Stimulated activated CD8-positive, alpha-beta memory T cell treated with anti-CD3 and anti-CD28 coated beads, Interleukin-15, amount 100 ng/mL, for 4 hours (primary cell): ENCODE measurements at places on chromosomes 4 and X.

DNA sequence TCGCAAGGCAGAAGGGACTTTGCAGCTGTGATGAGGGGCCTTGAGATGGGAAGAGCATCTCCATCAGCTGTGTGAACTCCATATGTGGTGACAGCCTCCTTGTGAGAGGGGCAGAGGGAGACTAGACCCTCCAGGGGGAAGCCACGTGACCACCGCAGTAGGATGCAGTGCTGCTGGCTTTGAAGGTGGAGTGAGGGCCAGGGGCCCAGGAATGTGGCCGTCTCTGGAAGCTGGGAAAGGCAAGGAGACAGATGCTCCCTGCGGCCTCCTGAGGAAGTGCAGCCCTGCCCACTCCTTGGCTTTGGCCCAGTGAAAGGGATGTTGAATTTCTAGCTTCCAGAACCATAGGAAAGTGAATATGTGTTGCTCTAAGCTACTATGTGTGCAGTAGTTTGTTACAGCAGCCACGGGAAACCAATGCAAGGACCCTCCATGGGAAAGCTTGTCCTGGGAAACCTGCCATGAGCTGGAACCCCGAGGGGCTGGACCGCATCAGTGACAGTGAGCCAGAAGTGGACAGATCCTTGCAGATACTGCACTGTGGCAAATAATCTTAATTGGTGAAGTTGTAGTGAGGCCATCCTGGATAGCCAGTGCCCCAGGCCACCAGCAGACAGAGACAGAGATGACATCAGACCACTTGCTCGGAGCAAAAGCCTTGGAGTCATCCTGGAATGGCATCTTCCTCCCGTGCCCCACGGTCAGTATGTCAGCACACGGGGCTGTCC lies 35.4 kb upstream of the SORCS2 start:
- no peak for DNase-seq

- no peak for DNase-seq
Observed at GRCh38 chrX:17046478-17047097, 100.1 kb downstream of the REPS2 start.

GRCh38 chr4:52051213-52051614 lies at the start of gene SPATA18:
TSS of gene SPATA18 (plus strand) at chr4:52051304. CDS start at chr4:52051705, 401 bp downstream.
- DNase-seq, result no peak

DNA sequence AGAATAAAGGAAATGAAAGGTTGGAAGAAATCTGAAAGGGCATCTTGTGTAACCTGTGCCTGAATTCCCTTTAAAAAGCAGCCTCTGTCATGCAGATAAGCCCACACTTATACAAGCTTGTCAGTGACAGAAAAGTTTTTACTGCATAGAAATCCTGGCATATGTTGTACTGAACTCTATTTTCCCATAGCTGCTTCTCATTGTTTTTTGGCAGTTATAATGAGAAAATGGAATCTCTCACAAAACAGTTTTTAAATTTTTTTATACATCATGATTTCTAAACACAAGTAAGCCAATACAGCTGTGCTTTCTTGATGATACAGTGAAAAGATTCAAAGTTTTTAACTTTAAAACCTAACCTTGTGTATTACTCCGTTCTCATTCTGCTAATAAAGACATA lies 511.4 kb upstream of the ARX start:
- no peak for DNase-seq

GRCh38 chr4:175339100-175339707 lies 421.0 kb downstream of the ADAM29 start:
- DNase-seq, result no peak

GRCh38 chr4:107472265-107472948 lies 247.6 kb downstream of the PAPSS1 start:
- no peak for DNase-seq

- no peak for DNase-seq
Observed at GRCh38 chr4:143435955-143436354, 77.5 kb upstream of the SMARCA5 start.

- DNase-seq, result no peak
Observed at GRCh38 chr4:25128671-25129070, 31.6 kb downstream of the SEPSECS start.

GRCh38 chr4:55424791-55425190 lies 29.0 kb downstream of the TMEM165 start:
- no peak for DNase-seq

DNA sequence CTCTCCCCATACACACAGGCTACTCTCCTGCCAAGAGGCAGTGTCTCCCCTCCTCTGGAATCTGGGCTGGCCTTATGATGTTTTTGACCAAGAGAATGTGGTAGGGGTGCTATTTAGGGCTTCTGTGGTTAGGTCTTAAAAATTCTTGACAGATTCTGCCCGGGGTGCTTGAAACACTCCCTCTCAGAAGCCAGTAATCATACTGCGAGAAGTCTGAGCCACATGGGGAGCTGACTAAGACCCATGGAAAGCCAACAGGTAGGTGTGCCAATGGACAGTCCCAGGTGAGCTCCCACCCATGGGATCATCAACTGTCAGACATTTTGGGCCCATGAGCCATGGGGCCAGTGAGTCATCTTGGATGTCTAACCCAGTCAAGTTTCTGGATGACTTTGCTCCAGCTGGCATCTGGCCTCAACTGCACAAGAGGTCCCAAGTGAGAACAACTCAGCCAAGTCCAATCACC lies 315.7 kb downstream of the FBXW7 start:
- DNase-seq, result no peak

DNA sequence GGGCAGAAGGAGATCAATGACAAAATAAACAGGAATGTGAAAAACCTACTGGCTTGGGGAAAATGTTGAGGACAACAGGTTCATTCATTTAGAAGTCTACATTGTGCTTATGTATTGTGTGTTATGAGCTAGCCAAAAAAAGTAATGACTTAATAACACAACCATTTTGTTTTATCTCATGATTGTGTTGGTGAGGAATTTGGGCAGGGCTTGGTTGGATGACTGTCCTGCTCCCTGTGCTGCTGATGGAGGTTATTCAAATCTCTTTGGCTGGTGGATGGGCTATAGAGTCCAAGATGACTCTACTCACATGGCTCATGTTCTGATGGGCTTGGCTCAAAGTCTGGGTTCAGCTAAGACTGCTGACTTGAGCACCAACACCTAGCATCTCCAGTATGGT lies 116.3 kb downstream of the HS3ST1 start:
- DNase-seq, result no peak

DNA sequence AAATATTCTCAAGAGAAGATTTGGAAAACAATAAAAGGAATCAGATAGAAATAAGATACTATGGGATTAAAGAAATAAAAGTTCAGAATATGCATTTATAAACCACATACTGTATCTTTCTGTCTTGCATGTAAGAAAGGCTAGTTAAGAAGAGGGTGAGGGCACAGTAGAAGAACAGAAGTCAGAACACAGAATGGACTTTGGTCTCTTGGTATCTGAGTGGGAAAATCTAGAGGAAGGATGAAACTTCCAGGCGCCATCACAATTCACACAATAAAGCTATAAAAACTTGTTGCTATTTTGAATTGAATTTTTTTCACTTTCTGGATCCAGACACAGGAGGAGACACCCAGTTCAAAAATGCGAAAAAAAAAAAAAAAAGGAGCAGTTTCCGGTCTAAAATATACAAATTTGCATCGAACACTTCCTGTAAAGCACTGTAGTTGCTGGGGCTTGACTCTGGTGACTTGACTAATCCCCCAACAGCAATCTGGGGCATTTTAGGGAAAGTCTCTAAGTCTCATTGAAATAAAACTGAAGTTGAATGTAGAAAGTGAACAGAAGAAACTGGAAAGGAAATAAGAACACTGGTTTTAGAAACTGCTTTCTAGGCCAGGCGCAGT lies 8.1 kb upstream of the NAAA start:
- no peak for DNase-seq

- DNase-seq, result no peak
Observed at GRCh38 chr4:86615501-86615900, 21.4 kb downstream of the PTPN13 start.

DNA sequence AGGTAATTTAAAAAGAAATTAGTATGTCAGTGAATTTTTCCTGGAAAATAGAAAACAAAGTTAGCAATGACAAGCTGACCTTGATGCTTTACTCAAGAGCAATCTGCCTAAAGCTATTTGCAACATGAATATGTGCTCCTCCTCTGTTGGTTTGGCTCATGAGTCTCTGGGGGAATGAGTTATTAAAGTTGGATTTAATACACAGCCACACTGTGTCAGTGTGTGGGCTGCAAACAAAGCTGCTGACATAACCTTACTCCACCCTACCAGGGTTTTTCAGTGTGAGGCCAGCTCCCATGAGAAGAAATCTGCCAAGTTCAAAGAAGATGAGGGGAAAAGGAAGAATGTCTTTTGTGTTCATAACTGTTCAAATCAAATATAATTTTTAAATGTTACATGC lies 280.5 kb downstream of the TLL1 start:
- DNase-seq, result no peak

GRCh38 chr4:70902577-70903290 lies 565 bp downstream of the MOB1B start:
- DNase-seq, result no peak

- no peak for DNase-seq
Observed at GRCh38 chr4:36326476-36327029, 45.1 kb downstream of the DTHD1 start.

DNA sequence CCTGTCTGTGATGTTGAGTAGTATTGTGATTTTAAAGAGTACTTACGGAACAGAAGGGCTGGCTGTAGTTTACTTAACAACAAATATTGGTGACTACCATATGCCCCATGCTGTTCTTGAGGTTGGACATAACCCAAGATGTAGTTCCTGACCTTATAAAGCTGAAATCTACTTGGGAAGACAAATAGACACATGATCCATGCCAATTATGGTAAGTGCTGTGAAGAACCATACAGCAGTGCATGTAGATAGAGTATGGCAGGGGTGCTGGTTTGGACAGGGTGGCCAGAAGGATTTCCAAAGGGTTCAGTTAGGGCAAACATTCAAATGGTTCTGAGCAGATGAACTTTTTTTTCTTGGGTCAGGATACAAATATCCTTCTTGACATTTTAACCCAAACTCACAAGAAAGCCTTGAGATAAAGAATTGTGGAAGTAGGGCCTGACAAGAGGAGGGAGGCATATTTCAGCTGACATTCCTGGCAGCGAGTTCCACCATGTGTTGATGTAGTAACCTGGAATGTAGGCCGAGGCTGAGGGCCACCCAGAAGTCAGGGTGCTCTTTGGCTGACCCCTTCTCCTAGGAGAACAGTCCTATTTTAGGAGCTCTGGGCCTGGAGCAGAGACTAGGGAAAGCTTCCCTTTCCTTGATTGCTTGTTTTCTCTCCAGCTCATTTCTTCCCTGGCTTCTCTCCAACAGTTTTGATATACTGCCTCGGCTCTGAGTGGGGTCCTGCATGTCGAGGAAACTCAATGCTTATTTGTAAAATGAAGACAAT lies 74.2 kb downstream of the FREM3 start:
- no peak for DNase-seq

- no peak for DNase-seq
Observed at GRCh38 chr4:128168701-128169100, 107.6 kb downstream of the LARP1B start.

DNA sequence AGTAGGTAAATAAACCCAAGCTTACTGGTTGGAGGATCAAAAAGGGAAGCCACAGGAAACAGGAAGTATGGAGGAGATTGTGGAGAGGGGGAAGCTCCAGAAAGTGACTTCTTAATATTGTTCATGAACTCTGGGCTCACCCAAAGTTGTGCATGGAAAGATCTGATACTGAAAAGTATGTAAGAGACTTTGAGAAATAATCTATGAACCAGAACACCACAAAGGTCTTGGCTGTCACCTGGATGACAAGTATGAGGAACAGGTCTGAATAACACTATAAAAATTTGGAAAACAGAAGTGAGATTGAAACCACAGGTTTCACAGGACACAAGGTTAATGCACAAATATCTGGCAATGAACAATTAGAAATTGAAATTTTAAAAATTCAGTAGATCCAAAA lies 567.4 kb downstream of the INPP4B start:
- DNase-seq, result no peak

DNA sequence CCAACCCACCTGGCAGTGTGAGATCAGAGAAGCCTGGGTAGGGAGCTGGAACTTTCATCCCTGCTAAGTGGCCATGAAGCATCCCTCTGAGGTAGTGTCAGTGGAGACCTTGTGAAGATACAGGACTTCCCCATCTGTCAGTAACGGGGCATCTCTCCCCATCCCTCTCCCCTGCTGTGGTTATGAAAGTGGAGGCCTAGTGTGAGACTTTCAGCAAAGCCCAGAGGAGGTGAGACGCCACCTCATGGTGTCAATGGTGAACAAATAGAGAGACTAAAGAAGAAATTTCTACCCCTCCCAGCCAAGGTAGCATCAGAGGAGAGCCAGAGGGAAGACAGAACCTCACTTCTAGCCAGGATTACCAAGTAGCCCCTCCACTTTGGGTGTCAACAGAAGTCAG lies 150.2 kb downstream of the VEGFC start:
- no peak for DNase-seq

- no peak for DNase-seq
Observed at GRCh38 chr4:53005149-53005546, 143.0 kb downstream of the RASL11B start.

- no peak for DNase-seq
Observed at GRCh38 chr4:63556332-63556731, 852.9 kb downstream of the TECRL start.

- DNase-seq, result no peak
Observed at GRCh38 chr4:68342134-68342533, 7.8 kb downstream of the YTHDC1 start.

DNA sequence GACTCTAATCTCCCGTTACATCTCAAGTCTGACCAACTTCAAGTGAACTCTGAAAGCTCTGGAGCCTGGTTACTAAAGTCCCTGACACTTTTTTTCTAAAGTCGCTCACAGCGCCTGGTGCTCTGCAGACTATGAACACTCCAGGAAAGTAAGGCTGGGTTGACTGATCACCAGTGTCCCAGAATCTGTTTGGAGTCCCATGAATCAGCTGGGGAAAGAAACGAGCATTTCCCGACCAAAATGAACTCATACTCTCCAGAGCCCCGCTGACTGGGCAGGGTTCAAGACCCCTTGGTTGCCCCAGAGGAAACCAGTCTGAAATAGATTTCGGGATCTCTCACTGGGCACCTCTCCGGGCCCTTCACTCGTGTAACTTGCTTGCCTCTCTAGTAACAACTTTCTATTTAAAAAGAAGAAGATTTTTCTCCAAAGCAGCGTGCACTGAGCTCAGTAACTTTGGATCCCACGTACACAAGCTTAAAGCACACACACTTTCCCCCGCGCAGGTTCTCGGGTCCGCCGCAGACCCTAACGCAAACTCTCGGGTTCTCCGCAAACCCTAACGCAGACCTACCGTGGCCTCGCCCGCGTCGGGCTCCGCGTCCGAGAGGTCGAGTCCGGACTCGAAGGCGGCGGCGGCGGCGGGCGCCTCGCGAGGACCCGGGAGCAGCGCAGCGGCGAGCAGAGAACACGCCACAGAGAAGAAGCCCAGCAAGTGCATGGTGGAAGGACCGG lies 964 bp downstream of the VEGFC start:
- DNase-seq, result no peak

DNA sequence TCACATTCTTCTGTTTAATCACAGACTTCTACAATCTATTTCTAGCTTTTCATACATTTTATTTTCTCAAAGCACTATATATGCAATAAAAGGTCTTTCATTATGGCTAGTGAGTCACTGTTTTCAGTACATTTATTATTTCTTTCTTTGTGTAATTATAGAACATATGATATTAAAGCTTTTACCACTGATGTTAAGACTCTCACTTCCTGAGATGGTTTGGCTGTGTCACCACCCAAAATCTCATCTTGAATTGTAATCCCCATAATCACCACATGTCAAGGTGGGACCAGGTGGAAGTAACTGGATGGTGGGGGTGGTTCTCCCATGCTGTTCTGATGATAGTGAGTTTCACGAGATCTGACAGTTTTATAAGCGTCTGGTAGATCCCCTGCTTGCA lies 41.9 kb downstream of the UBA6 start:
- DNase-seq, result no peak
